ENCODE measurements at places on chromosomes 2 and 18.

- DNase-seq = no peak
Observed at GRCh38 chr2:197710424-197711042, 5.4 kb downstream of the MARS2 start.

GRCh38 chr2:197931661-197932312, 127.4 kb downstream of the PLCL1 start:
- DNase-seq = peak; percentile 74

DNA sequence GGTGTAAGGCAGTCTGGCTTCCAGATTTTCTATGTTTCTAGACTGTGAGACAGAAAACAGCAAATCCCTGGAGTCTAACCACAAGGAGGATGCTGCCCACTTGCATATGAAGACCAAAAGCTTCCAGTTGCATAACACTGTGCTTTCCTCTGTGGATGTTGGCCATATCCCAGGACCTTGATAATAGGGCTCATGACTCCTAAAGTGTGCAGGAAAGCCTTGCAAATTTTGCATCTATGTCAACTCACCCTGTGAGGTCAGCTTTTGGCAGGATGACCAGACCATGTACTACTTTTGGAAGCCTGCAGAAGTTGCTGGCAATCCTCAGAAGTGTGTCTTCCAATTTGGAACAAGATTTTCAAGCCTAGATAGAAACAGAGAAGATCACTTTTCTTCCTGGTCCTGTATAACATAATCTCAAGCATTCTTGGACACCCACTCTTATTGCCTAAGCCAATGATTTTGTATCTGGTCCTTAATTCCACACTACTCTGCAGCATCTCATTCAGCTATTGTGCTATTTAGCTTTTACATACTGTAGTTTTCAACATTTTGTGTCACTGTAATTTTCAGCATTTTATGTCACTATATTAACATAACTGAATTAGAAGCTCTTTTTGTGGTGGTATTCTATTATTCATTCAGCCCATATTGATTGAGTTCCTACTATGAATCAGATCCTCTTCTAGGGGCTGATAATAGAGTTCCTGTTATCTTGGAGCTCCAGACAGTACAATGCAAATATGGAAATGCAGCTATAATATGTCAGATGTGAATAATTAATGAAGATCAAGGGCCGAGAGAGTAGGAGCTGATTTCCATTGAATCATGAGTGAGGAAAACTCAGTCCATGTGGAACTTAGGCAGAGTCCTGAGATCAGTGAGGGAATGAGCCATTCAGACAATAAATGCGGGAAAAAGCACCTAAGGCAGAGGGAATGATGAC, 85.3 kb upstream of the RAB27B start:
- peak; percentile 71 for DNase-seq

DNA sequence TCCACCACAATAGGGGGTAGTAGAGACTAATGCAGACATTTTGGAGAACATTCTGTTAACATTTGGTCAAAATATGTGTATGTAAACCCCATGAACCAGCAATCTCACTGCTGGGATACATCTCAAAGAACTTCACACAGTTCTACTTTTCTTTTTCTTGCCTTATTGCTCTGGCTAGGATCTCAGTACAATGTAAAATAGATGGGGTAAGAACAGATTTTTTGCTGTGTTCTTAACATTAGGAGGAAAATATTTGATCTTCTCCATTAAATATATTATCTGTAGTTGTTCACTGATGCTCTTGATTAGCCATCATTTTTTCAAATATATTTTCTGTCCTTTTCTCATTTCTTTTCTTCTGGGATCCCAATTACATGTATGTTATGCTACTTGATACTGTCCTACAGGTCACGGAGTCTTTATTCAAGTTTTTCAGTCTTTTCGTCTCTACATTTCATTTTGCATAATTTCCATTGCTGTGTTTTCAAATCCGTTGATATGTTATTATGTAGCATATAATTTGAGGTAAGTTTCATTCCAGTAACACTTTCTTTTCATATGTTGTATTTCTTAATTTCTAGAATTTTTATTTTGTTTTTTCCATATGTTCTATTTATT, 352.2 kb downstream of the ZNF521 start:
- no peak for DNase-seq

DNA sequence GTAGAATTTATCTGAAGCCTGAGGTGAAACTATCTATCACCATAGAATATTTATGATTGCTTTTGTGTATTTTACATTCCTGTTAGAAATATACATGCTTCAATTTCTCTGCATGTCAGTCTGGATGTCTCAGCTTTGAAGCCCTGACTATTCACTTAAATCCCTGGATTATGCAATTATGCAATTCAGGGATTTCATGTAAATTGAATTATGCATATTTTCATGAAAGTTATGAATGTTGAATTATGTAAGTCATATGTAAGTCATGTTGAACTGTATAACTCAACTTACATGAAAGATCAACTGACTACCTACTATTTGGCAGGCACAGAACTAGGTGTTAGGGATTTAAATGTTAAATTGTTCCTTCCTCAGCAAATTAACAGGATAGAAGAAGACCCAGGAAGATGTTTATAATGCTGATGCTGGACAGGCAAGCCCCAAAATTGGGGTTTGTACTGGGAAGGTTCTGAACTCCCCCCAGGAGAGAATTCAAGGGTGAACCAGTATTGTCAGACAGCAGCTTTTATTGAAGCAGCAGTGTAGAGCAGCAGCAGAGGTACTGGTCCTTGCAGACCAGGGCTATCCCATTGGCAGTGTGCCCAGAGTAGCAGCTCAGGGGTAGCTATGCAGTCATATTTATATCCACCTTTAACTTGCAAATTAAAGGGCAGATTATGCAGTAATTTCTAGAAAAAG, 236.5 kb downstream of the ZNF804A start:
- DNase-seq = no peak

DNA sequence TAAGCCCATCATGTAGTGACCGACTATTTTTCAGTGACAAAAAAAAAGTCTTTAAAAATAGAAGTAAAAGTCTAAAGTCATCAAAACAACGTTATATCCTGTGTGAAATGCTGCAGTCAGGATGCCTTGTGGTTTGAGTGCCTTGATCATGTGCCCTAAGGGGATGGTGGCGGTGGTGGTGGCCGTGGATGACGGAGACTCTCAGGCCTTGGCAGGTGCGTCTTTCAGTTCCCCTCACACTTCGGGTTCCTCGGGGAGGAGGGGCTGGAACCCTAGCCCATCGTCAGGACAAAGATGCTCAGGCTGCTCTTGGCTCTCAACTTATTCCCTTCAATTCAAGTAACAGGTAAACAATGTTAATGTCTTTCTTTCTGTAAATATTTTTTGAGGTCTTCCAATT, at the start of gene CD28:
Gene CD28, plus strand, starts transcription at position 237 of the 400 bp plus-strand sequence. Its CDS starts 58 bp downstream, at position 295.
- DNase-seq = no peak

Data from HS-5 (cell line).